ENCODE measurements at places on chromosomes 3 and 15.

DNA sequence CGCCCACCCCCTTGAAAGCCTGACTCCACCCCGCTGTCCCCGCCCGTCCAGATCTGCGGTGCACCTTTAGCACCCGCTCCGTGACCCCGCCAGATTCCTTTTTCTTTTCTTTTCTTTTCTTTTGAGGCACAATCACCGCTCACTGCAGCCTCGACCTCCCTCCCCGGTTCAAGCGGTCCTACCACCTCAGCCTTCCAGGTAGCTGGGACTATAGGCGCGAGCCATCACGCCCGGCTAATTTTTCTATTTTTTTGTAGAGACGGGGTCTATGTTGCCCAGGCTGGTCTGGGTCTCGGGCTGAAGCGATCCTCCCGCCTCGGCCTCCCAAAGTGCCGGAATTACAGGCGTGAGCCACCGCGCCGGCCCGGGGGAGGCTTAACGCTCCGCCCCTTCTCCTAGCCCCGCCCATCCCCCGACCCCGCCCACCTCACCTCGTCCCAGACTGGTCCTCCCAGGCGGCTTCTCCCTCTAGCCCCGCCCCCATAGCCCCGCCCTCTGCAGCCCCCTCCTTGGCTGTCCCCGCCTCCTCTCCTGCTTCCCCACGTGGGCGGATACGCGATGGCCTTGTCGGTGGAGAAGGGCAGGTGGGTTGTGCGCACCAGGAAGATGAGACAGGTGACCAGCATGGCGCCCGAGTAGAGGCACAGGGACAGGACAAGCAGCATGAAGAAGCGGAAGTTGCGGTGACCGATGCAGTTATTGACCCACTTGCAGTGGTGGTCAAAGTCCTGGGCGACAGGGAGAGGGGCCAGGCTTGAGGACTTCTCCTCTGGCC is 3.2 kb downstream of the ZDHHC19 start:
- DNase-seq = peak; percentile 52

GRCh38 chr15:56249092-56249491 is 5.4 kb upstream of the RFX7 start:
- peak; percentile 87 for DNase-seq

DNA sequence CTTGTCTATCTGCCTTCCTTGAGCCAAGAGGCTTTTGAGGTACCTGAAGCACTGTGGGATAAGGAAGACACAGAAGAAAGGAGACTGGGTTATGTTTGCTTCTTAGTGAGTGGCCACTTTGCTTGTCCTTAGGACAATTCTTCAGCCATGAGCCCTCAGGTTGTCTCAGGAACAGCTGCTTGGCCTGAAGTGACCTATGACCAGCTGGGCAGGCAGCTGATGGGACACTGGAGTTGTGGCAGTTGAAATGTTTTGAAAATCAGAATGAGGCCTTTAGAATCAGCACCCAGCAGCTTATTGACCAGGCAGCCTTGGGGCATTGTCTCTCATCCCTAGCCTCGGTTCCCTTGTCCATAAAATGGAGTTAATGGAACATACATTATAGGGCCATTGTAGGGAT is 37.0 kb downstream of the RBP2 start:
- no peak for DNase-seq

DNA sequence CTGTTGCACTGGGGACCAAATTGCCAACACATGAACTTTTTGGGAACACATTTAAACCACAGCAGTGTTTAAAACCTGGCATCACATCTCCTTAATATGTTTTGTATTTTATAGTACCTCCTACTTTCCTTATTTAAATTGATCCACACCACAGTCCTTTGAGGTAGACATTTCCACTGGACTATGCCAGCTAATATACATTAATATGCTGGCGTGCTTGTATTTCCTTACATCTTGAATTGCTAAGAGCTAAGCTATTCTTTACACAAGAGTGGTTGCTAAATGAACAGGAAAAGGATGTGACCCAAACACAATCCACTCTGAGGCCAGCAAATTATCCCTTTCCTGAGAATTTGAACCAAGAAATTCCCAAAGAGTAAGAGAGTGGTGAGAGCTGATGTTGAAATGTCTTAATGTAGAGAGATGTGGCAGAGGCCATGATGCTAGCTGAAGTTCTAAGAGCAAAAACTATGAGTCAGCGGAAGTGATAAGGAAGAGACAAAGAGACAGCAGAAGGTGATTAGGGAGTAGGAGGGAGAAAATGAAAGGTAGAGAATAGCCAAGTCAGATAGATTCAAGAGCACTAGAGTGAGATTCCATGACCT is 131.2 kb downstream of the CD47 start:
- peak; percentile 43 for DNase-seq

All from hematopoietic multipotent progenitor cell treated with erythropoietin and hydrocortisone succinate and interleukin-3 and kit ligand, for 8 days (in vitro differentiated cells).